ENCODE measurements at places on chromosomes 4 and X.
A peak's percentile ranks its signal among the peaks of the same experiment; 100 is the strongest.

- DNase-seq: no peak
Observed at GRCh38 chr4:40575846-40576245, 53.8 kb downstream of the RBM47 start.

DNA sequence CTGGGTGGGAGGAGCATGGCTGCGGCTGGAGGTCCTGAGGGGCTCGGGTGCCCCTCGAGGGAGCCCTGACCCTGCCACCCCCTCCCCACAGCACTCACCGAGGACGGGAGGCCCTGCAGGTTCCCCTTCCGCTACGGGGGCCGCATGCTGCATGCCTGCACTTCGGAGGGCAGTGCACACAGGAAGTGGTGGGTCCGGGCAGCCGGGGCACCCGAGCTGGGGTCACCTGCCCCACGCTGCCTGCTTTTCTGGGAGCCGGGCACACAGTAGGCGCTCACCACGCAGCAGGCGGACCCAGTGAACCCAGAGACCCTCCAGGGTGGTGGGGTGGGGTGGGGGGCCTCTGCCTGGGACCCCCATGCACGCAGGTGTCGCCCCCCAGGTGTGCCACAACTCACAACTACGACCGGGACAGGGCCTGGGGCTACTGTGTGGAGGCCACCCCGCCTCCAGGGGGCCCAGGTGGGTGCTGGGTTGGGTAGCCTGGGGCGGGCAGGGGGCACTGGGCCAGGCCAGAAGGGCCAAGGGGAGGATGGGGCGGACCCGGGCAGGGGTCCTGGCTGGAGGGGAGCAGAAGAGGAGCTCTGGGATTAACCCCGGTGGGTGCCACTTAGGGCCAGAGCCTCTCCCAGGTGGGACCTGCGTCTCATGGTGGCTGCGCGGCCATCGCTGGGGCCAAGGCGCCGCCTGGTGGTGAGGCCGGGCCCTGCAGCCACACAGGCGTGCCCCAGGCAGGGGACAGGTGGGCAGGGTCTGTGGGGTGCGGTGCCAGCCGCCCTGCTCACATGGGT lies 1.4 kb downstream of the HGFAC start:
- peak; percentile 34 for DNase-seq

DNA sequence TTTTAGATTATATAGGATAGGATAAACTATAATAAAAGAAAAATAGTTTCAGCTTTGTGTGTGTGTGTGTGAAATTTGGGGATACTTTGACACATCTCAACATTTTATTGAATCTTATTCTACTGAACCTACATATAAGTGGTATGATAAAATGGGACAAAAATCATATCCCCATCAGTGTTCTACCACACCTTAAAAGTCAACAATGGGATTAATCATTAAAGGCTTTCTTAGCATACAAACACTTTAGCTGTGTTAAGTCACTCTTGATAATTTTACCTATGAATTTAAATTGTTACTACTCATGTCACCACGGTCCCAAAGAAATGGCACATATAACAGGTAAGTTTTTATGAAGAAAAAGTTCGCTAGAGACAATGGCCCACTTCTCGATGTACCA lies 37.7 kb upstream of the LRBA start:
- DNase-seq: no peak

GRCh38 chr4:8129136-8129535 lies 29.5 kb downstream of the ABLIM2 start:
- no peak for DNase-seq

DNA sequence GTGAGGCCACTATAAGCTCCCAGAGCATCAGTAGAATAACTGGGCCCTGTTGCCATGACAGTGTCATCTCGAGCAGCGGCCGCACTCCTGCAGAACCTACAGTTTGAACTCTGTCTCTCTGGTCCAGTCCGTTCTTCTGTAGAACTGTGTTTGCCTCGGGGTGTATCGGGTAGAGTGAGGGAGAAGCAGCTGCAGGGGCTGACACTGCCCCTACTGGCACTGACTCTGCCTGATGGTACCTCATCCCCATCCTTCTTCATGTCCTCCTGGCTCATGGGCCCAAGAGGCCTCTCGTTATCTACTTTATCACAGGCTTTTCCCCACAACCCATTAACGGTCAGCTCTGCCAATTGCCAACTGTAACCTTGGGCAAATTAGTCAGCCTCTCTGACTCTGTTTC lies 96.5 kb downstream of the NPNT start:
- no peak for DNase-seq

DNA sequence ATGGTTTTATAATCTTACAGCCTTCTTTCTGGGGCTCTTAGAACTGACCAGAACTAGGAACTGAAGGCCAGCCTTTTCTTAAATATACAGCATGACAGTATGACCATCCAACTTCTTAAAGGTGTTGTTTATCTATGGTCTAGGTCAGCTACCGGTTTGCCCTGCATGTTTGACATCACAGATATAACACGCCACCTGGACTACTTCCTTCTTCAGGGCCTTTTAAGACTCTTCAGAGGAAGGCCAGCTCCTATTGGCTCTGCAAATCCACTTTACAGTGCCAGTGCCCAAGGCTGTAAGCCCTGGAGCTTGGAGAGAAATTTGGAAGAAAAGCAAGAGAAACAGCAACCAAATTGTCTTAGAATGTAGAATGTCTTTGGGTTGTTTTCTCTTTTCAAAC lies 185.5 kb downstream of the MGST2 start:
- no peak for DNase-seq

GRCh38 chrX:112223391-112223790 lies 140.8 kb upstream of the TRPC5 start:
- no peak for DNase-seq

DNA sequence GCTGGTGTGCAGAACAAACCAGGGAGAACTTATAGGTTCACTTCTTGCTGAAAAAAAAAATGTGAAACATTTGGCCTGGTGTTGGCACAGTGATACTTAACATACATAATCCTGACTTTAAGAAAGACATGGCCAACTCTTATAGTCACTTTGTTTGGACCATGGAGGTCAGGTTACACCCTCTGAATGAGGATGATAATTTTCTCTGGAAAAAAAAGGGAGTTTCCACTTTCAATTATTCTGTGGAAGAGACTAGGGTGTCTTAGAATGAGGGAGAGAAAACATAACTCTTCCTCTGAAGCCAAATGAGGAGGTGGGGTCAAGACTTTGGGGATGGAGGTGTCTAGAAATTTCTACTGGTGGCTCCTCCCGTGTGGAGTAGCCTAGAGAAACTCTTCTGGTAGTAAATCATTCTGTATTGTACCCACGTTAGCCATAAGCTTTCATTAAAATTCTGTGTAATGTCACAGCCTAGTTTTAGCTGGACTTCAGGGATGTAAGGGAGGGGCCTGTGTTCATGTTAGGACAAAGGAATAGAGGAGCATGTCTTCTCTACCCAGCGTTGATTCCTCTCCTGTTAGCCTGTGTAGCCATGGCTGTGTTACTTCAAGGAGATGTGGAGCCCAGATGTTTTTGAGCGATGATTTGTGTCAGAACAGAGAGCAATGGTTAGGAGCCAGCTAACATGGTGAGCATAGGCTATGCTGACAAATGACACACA lies 328.3 kb downstream of the GPAT3 start:
- no peak for DNase-seq

- no peak for DNase-seq
Observed at GRCh38 chrX:140091125-140091886, 126.0 kb upstream of the CXorf66 start.

DNA sequence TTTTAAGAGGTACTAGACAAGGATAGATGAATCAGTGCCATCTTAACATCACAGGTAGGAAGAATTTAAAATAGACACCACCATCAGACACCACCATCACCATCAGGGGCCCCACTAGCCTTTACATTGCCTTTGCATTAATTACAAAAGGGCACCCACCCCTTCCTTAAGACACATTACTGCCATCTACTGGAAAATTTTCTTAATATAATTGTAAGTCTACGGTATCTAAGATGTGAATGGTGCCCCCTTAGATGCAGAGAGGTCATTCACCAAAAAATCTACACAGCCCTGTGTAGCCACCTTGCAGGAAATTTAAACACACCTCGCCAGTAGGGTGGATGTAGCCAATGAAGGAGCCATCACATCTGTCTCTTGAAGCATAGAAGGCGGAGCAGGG lies 184.1 kb downstream of the MID1IP1 start:
- DNase-seq: peak; percentile 4

DNA sequence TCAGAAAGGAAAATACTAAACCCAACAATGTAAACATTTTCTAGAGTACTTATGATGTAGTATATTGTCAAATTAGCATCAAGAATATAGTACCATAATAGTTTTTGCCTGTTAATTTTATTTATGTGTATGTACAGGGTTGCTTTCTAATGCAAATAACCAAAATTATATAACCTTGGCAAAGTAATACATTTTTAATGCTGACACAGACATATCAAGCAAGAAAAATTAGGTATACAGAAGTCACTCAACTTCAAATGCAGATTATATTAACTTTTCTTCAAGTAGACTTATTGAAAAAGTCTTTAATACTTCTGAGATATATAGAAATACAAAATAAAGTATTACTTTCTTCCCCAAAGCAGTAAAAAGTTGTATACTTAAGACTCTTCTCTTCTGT lies 44.3 kb downstream of the MAPK10 start:
- no peak for DNase-seq

GRCh38 chr4:1202526-1203011 lies 30.2 kb upstream of the SPON2 start:
- DNase-seq: no peak

- DNase-seq: no peak
Observed at GRCh38 chrX:34382416-34382815, 250.3 kb upstream of the FAM47A start.

- DNase-seq: no peak
Observed at GRCh38 chr4:173801876-173802661, 272.0 kb upstream of the HAND2 start.

GRCh38 chr4:56215901-56216300 lies 171.4 kb downstream of the AASDH start:
- DNase-seq: no peak

GRCh38 chrX:140250391-140250790 lies 254.5 kb downstream of the SOX3 start:
- no peak for DNase-seq

GRCh38 chrX:20664774-20665173 lies 398.1 kb upstream of the RPS6KA3 start:
- DNase-seq: peak; percentile 6

- DNase-seq: no peak
Observed at GRCh38 chr4:153260553-153261300, 56.5 kb downstream of the TRIM2 start.

GRCh38 chrX:87941841-87942240 lies 424.2 kb downstream of the KLHL4 start:
- DNase-seq: no peak

DNA sequence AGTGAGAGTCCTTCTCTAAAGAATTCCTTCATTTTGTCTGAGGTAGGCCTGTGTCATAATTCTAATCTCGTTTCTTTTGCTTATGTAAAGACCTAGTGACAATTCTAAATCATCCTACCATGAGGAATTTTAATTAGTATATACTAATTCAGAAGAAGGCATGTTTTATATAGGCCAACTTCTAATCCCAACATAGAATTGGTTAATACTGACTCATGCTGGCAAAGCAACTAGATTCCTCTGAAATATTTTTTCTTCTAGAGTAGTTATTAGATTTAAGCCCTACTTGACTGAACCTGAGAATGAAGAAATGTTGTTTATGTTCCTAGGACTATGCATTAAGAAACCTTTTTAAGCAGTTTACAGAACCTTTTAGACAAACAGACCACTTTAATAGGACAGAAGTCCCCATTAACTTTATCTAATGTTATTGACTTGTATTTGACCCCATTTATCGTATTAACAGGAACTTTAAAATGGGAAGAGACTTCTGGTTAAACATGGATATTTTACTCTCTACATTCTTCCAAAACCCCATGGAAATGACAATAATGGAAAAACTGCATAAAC lies 56.1 kb upstream of the EIF1AX start:
- DNase-seq: no peak

DNA sequence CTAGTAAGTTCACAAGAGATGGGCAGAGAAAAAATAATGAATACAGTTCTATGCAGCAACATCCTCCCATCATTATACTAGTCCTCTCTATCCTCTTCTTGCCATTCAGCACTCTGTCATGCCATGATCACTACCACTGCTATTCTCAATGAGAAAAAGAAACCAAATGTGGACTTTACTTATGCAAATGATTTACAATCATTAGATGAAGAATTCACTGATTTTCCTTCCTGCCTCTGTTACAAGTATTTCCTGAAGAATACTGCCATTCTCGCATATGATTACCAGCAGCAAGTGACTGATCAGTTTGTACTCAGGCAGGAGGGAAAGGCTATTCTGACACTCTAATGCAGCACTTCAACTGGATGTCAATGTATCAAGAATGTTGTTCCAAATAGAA lies 50.3 kb downstream of the WDFY3 start:
- DNase-seq: no peak

GRCh38 chr4:8351931-8352367 lies 82.4 kb downstream of the HTRA3 start:
- DNase-seq: peak; percentile 51

DNA sequence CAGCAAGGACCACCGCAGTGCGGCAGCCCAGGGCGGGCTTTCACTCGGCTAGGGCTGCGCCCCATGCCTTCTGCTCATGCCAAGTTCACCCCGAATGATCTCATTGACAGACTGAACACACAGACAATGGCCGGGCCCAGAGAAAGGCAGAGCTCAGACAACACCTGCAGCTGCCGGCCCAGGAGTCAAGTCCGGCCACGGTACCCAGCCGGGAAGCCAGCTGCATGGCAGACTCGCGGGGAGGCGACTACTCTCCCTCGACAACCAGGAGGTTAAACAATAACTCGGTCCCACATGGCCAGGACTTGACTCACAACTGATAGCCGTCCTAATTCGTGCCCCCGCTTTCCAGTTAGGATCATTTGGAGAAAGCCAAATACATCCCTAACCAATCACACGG lies 50.4 kb downstream of the ABLIM2 start:
- DNase-seq: no peak

GRCh38 chr4:2245787-2246275 lies 3.9 kb upstream of the HAUS3 start:
- DNase-seq: no peak

- no peak for DNase-seq
Observed at GRCh38 chr4:152273343-152273742, 262.5 kb downstream of the FBXW7 start.

GRCh38 chr4:138223231-138223910 lies 18.8 kb downstream of the SLC7A11 start:
- no peak for DNase-seq

GRCh38 chrX:22300130-22300529 lies 27.4 kb downstream of the CBLL2 start:
- DNase-seq: peak; percentile 7

DNA sequence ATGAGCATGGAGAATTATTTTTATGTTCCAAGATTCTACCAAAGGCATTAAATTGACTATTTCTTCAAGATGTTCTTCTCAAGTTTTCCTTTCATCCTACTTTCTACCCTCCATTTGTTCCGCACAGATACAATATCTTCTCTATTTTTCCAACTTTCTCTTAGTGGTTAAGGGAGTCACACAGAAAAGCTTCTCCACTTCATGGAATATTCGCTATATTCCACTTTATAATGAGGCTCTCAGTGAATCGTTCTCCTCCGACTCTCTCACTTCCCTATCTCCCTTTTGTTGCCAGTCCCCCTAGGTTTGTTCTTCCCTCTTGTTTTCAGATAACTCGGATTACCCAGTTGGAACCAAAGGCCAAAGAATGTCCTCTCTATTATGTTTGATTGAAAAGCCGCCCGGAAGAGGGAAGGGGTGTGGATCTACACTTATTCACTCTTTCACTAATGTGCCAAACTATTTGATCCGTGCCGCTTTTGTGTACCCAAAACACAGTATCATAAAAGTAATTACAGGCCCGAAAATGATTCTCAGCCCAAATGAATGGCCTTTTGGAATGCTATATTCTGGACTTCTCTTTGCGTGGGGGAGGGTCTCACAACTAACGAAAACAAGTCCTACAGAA lies 1.2 kb downstream of the SH3D19 start:
- peak; percentile 6 for DNase-seq

GRCh38 chr4:144584428-144584827 lies 61.5 kb upstream of the HHIP start:
- DNase-seq: peak; percentile 11

All from Ammon's horn (tissue), 1 donor.